ENCODE measurements at places on chromosomes 16 and 17. TPM values are rescaled to one million over a fixed set of nuclear protein-coding genes. Genes with fewer than 3 reads are reported as not detected.

DNA sequence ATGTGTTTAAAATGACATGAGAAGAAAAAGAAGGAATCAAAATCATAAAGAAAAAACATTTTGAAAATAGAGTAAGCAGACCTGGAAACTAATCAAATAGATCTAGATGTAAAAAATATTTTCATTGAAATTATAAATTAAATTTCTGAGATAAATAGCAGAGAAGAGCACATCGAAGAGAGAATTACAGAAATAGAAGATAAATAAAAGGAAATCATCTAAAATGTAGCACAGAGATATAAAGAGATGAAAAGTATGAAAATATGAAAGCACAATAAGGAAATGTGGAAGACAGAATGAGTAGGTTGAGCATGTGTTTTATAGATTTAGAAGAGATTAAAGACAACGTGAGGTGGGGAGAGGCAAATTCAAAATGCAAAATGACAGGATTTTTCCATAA lies 130.9 kb upstream of the SEC14L1 start:
- peaks cover 3% of the 10 kb centered on the region for H3K27me3 ChIP-seq
- no peak overlapping the region for H3K27ac ChIP-seq
- no peak overlapping the region for H3K4me3 ChIP-seq
- no peak for DNase-seq
- no peaks in the 10 kb centered on the region for H3K36me3 ChIP-seq
- H3K4me1 ChIP-seq, result no peaks in the 10 kb centered on the region

Gene CHTF18
- total RNA-seq, result 14.3 TPM

Gene VASN
- total RNA-seq, result 67.0 TPM

DNA sequence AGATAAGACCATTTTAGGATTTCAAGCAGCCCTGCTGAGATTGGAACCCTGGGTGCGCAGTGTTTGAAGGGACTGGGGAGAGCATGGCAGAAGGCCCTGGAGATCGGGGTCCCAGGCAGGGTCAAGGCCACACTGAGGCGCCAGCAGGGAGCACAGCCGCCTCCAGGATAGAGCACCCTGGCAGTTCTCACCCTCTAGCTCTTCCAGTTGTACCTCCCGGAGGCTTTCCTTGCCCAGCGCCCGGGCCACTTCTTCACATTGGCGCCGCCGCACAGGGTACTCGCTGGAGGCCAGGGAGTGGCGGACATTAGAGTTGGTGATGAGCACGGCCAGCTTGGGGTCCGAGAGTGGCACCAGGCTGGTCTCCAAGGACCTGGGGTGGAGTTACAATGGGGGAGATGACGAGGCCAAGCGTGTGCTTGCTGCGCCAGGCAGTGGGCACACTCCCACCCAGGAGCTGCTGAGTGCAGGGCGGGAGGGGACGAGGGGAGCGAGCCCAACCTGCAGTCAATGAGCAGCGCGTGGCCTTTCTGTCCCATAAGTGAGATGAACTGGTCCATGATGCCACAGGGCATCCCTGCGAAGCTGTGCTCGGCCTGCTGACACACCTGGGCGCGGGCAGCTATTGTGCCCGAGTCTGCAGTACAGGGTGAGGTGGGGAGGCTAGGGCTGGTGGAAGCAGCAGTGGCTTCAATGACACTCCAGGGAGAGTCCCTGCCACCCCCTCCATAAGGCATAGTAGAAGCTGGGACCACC lies 2.3 kb downstream of the GALK1 start:
- no peak overlapping the region for H3K4me3 ChIP-seq
- H3K27ac ChIP-seq, result no peak overlapping the region
- H3K4me1 ChIP-seq, result peaks cover 2% of the 10 kb centered on the region

DNA sequence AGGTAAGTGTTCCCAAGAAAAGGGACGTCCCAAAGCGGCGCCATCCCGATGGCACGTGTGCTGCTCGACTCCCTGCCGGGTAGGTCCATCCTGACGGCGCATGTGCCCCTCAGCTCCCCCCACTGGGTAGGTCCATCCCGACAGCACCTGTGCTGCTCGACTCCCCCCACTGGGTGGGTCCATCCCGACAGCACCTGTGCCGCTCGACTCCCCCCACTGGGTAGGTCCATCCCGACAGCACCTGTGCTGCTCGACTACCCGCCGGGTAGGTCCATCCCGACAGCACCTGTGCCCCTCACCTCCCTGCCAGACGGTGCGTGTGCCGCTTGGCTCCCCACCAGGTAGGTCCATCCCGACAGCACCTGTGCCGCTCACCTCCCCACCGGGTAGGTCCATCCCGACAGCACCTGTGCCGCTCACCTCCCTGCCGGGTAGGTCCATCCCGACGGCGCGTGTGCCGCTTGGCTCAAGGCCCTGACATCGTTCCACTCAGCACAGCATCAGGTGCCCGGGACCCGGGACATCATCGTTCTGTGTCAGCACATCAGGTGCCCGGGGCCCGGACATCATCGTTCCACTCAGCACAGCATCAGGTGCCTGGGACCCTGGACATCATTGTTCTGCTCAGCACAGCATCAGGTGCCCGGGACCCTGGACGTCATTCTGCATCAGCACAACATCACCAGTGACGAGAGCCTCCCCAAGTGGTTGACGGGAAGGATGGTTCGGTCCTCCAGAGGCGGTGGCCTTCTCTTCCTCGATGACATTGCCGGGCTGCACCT lies 5.7 kb upstream of the FN3K start:
- no peaks in the 10 kb centered on the region for H3K27me3 ChIP-seq
- no peak for DNase-seq
- no peaks in the 10 kb centered on the region for H3K36me3 ChIP-seq

DNA sequence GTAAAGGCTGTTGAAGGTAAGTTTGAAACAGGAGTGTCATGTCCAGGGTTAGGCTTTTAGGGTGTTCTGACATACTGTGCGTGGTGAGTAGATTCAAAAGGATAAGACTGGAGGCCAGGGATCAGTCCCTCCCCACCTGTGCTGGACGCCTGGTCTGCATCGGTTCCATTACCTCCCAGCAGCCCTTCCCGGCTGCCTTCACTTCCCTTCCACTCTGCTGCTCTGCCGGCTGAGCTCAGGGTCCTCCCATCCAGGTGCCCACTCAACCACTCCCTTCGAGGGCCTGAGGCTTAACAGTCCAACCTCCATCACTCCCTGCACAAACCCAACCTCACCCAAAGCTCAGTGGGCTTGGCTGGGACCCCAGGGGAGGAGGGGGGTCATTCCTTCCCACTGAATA lies 4.1 kb upstream of the SLC5A10 start:
- no peaks in the 10 kb centered on the region for H3K4me1 ChIP-seq
- H3K27me3 ChIP-seq, result no peaks in the 10 kb centered on the region
- peak; percentile 61 for DNase-seq
- no peaks in the 10 kb centered on the region for H3K36me3 ChIP-seq
- H3K27ac ChIP-seq, result no peak overlapping the region

- H3K4me1 ChIP-seq, result no peaks in the 10 kb centered on the region
- no peaks in the 10 kb centered on the region for H3K36me3 ChIP-seq
- H3K4me3 ChIP-seq, result no peak overlapping the region
- H3K27me3 ChIP-seq, result no peaks in the 10 kb centered on the region
- DNase-seq, result no peak
Measured at GRCh38 chr16:79500286-79500685, 100.3 kb downstream of the MAF start.

GRCh38 chr17:36844601-36845000 lies 92.7 kb upstream of the LHX1 start:
- no peak overlapping the region for H3K4me3 ChIP-seq
- H3K27me3 ChIP-seq, result no peaks in the 10 kb centered on the region
- H3K27ac ChIP-seq, result no peak overlapping the region
- H3K4me1 ChIP-seq, result no peaks in the 10 kb centered on the region
- no peaks in the 10 kb centered on the region for H3K36me3 ChIP-seq
- no peak for DNase-seq

Gene CA4
- 1.6 TPM for total RNA-seq

- H3K27ac ChIP-seq, result peak within 1 kb of the TSS; percentile 94
- peak; percentile 88 for DNase-seq
- no peaks in the 10 kb centered on the region for H3K36me3 ChIP-seq
- H3K27me3 ChIP-seq, result no peaks in the 10 kb centered on the region
- peak within 1 kb of the TSS; percentile 94 for H3K4me3 ChIP-seq
Measured at GRCh38 chr16:17470908-17471718, at the start of gene XYLT1. XYLT1 (minus strand) TSS chr16:17470960; CDS start chr16:17470796, 164 bp downstream.

GRCh38 chr17:74898376-74898946 lies 5.0 kb upstream of the FADS6 start:
- H3K27me3 ChIP-seq, result no peaks in the 10 kb centered on the region
- H3K4me1 ChIP-seq, result no peaks in the 10 kb centered on the region
- no peak overlapping the region for H3K4me3 ChIP-seq
- DNase-seq, result no peak
- H3K27ac ChIP-seq, result no peak overlapping the region

DNA sequence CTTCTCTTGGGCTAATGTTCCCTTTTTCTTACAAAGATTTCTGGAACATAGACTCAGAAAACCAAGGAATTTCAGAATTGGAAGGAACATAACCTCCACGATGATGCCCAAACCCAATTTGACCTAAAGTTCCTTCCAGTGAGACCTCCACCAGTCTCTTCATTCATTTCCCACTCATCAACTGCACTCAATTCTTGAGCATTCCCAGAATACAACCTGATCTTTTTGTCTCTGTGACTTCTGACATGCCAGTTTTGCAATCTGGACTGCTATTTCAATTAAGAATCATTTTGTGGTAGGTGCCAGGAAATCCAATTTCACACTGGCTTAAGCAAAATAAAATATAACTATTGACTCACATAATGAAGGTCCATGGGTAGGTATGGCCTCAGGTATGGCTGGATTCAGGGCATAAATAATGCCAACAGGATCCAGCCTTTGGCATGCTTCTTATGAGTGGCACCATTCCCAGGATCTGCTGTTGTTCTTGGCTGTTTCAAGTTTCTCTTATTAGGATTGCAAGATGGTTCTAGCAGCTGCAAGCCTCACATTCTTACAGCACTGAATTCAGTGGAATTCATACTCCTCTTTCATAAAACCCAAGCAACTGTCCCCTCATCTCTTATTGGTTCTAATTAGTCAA lies 184.3 kb downstream of the HS3ST4 start:
- DNase-seq, result no peak
- no peaks in the 10 kb centered on the region for H3K4me1 ChIP-seq
- no peak overlapping the region for H3K27ac ChIP-seq

DNA sequence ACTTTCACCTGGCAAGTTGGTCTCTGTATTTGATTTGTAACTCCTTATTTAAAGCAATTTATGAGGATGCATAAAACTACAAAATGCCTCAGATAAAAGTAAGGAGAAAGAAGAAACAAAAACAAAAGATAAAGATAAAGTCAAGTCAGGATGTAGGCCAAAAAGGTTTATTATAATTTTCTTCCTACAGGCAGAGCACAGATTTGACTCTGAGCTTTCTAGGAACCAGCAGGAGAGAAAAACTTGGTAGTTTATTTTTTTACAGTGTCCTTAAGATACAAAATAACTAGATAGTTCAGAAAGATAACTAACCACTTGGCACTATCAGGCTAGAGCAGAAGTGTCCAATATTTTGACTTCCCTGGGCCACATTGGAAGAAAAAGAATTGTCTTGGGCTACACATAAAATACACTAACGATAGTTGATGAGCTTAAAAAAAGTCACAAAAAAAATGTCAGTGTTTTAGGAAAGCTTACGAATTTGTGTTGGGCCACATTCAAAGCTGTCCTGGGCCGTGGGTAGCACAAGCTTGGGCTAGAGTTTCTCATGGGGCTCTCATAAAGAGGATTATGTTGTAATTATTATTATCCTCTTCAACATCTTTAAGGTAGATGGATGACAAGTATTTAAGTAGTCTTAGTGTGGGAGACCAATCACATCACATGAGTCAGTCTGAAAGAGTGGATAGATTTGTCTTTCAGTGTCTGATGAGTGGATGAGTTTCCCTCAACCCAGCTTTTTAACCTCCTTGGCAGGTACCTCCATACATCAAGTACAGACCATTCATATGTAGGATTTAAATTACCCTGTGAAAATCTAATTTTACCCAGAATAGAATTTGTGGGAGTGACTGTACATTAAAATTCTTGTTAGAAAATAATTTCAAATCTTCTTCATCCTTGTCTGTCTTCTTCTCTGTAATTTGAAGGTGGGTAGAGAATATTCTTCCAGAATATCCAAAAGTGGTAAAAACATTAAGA lies 17.0 kb downstream of the PAFAH1B1 start:
- H3K27me3 ChIP-seq, result no peaks in the 10 kb centered on the region
- peaks cover 2% of the 10 kb centered on the region for H3K4me1 ChIP-seq
- H3K4me3 ChIP-seq, result no peak overlapping the region
- DNase-seq, result no peak
- no peaks in the 10 kb centered on the region for H3K36me3 ChIP-seq

Gene AIPL1
- not detected for total RNA-seq

Gene YPEL2
- 38.5 TPM for total RNA-seq

- no peak overlapping the region for H3K4me3 ChIP-seq
- no peaks in the 10 kb centered on the region for H3K36me3 ChIP-seq
- no peaks in the 10 kb centered on the region for H3K4me1 ChIP-seq
- no peaks in the 10 kb centered on the region for H3K27me3 ChIP-seq
- DNase-seq, result no peak
- H3K27ac ChIP-seq, result no peak overlapping the region
Measured at GRCh38 chr17:1431631-1432104, 24.4 kb downstream of the CRK start.

Gene PRSS33
- not detected for total RNA-seq

Gene TXNL4B
- 8.9 TPM for total RNA-seq

GRCh38 chr16:10744370-10745030 lies 858 bp downstream of the NUBP1 start:
- peak overlapping the region; percentile 73 for H3K27ac ChIP-seq
- peak overlapping the region; percentile 27 for H3K4me3 ChIP-seq
- H3K4me1 ChIP-seq, result no peaks in the 10 kb centered on the region

GRCh38 chr17:49572226-49572625 lies 3.4 kb upstream of the NXPH3 start:
- H3K27me3 ChIP-seq, result no peaks in the 10 kb centered on the region
- no peak overlapping the region for H3K4me3 ChIP-seq
- H3K27ac ChIP-seq, result peak overlapping the region; percentile 32

DNA sequence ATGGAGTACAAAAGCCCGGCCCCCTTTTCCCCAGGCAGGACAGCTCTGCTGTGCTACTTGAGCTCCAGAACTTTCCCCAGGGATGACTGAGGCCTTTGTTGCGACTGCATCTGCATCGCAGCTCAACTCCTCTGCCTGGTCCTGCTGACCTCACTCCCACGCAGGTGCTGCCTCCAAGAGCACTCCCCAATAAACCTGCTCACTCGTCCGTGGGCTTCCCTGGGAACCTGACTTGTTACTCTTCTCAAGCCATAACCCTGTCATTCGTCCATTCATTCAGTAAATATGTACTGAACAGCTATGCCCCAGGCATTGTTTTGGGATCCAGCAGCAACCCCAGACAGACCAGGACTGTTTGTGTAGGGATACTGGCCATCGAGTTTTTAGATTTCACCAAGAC lies 11.6 kb upstream of the RMI2 start:
- H3K27ac ChIP-seq, result no peak overlapping the region
- H3K27me3 ChIP-seq, result no peaks in the 10 kb centered on the region
- H3K4me1 ChIP-seq, result no peaks in the 10 kb centered on the region
- no peak overlapping the region for H3K4me3 ChIP-seq

DNA sequence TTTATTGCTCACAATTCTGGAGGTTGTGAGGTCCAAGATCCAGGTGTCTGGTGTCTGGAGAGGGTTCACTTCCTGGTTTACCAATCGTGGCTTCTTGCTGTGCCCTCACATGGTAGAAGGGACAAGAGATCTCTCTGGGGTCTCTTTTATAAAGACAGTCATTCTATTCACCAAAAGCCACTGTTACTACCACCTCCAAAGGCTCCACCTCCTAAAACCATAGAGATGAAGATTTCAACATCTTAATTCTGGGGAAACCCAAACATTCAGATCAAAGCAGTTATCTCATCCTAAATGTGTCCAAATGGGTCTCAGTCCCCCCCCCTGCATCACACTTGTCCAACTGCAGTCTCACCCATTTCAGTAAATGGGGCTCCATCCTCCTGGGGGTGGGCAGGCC lies 132.9 kb upstream of the XYLT1 start:
- no peak overlapping the region for H3K27ac ChIP-seq
- H3K36me3 ChIP-seq, result no peaks in the 10 kb centered on the region
- no peak overlapping the region for H3K4me3 ChIP-seq
- no peaks in the 10 kb centered on the region for H3K27me3 ChIP-seq
- no peaks in the 10 kb centered on the region for H3K4me1 ChIP-seq
- no peak for DNase-seq

Gene PDILT
- not detected for total RNA-seq

All from aorta (tissue), 5 donors.